Heart right ventricle (tissue), 16 donors: ENCODE measurements at places on chromosomes 11 and 22. TPM values are rescaled to one million over a fixed set of nuclear protein-coding genes. Genes with fewer than 3 reads are reported as not detected.

GRCh38 chr11:40030867-40031266, 1428.6 kb downstream of the LRRC4C start:
- DNase-seq: no peak

DNA sequence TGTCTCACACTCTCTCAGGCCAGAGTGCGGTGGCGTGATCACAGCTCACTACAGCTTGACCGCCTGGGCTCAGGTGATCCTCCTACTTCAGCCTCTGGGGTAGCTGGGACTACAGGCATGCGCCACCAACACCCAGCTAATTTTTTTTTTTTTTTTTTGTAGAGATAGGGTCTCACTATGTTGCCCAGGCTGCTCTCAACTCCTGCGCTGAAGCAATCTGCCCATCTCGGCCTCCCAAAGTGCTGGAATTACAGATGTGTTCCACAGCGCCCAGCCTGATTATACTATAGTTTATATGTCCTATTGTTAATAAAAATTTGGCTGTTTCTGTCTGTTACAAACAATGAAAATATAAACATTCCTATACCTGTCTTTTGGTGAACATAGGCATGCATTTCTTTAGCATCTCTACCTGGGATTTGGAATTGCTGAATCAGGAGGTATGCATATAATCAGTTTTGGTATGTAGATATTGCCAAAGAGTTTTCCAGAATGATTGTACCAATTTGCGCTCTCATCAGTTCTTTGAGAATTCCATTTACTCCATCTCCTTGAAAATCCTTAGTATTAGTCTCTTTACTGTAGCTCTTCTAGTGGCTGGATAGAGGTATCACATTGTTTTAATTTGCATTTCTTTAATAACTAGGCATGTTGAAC, 78.8 kb downstream of the TEAD1 start:
- DNase-seq: no peak

GRCh38 chr11:121654843-121655536, 202.2 kb upstream of the SORL1-AS1 start:
- DNase-seq: no peak

- no peak for DNase-seq
These were observed 19.9 kb upstream of the CCDC86 start for GRCh38 chr11:60821827-60822599.

DNA sequence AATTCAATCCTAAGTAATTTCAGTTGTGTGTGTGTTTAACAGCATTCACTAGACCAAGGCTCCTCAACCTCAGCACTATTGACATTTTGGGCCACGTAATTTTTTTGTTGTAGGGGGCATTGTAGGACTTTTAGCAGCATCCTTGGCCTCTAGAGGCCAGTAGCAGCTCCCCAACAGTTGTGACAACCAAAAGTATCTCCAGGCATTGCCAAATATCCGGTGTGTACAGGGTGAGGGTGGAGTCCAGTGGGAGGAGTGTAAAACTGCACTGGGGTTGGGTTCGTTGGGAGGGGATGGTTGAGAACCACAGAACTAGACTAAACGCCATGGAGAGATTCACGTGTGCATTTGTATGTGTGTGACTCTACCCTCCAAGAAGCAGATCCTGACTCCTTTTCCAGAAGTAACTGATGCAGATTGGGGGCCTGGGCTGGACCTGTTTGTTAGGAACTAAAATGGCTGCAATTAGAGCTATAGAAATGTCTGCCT, 5.9 kb upstream of the PHF21A start:
- no peak for DNase-seq

DNA sequence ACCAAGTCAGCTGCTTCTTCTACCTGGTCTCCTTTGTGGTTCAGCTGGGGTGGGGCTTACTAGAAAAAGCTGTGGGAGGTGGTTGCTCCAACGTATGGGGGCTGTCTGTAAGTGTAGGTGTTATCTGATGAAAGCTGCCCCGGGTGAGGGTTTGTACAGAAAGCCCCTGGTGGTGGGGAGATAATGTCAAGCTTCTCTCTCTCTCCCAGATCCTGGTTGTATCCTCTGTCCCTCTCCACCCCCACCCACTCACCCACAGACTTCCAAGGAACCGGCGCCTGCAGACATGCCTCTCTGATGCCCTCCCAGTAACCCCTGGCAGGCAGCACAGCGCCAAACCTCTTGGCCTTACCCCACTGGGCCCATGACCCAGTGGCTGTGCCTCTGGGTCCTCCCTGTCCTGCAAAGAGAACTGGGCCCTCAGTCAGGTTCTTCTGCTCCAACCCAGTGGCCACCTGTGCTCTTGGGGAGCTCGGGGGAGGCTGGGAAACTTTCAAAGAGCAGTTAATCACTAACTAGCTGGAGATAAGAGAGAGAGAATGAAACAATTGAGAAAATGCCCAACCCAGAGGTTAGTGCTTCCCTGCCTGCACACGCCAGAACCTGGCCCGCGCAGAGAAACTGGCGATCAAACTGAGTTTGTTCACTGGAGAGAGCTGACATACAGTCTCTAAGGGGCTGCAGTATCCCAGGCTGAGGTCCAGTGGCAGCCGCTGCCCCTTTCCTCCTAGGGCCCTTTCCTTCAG, 20.4 kb upstream of the EHF start:
- no peak for DNase-seq

DNA sequence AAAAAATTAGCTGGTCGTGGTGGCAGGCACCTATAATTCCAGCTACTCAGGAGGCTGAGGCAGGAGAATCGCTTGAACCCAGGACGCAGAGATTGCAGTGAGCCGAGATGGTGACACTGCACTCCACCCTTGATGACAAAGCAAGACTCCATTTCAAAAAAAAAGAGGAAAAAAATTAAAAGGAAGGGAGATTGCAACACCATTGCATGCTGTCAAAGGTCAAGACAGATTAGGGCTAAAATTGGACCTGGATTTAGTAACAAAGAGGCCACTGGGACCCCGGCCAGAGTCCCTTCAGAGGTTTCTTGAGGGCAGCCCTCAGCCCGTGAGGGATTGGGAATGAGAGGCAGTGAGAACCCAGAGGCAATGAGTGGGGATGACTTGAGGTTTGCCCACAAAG, 8.2 kb upstream of the MAFF start:
- DNase-seq: no peak

Gene ACCSL
- total RNA-seq: not detected
